ENCODE measurements at places on chromosomes 1 and 21.

DNA sequence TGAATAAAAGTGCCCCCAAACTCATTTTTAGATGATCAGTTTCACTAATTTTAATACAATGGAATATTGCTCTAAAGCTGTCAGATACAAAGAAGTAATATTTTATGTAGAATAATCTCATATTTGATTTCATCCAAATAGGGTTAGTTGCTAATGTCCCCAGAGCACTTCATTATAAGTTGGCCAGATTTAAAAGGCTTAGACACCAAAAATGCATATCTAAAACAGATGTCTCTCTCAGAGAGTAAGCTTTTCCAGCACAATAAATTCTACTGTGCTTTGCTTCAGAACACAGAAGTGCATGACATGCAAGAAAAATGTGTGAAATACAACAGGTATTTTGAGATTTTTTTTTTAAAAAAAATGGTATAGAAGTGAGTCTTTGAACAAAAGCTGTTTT is 194.2 kb downstream of the LRRIQ3 start:
- DNase-seq, result no peak

- DNase-seq, result no peak
Observed at GRCh38 chr21:32372755-32373154, 20.1 kb downstream of the URB1 start.

- DNase-seq, result no peak
Observed at GRCh38 chr1:176773038-176773437, 310.1 kb downstream of the PAPPA2 start.

DNA sequence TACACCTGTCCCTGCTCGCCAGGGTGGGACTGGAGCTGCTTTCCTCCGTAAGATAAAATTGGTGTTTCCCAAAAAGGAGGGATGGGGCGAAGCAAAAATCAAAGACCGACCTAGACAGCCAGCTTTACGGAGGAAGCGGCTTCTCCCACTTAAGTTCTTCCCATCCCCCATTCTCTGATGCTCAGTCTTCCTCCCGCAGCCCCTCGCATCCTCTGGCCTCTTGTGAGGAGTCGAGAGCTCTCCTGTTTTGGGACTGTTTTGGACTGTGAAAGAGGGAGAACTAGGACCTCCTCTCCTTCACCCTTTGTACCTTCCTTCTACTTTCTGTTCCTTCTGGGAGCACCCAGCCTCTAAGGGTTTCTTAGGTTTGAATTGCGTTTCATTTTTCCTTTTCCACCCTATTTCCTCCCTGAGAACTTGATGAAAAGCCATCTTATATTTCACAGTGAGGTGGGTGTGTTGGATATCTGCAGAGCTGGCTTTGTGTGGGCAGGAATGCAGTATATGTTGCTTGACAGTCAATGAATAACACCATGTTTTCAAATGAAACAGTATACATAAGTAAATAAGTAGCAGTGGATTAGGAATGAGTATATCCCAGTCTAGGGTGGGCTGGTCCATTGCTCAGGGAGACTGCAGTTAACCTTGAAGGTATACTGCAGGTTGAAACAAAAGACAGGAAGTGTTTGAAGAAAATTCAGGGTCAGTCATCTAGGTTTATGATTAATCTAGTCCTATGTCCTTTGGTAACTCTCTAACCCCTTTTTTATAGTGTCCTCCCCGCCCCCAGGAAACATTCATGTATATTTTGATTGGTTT is 848 bp downstream of the CTTNBP2NL start:
- DNase-seq, result no peak

DNA sequence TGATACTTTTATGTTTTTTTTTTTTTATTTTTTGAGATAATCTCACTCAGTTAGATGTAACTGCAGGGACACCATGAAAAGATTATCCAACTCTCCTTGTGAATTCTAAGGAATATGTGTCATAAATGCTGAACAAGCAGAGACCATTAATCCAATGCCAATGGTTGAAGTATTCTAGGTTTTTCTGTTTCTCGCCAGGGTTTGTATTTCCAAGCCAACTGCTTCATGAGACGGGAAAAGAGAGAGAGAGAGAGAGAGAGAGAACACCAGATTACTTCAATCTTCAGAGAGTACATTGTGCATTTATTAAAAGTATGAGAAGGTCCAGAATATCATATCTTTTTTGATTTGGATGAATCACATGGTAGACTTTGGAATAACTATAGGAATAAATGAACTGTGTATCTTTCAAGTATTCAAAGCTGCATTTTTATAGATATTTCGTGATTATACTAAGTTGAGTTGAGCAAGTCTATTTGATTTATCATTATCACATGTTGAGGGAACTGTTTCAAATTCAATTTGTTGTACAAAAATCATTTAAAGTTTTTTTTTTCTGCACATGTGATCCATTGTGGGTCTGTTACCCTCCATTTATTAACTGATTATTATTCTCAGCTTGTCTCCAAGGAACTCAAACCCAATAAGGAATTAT is 108.4 kb downstream of the PLA2G4A start:
- no peak for DNase-seq

DNA sequence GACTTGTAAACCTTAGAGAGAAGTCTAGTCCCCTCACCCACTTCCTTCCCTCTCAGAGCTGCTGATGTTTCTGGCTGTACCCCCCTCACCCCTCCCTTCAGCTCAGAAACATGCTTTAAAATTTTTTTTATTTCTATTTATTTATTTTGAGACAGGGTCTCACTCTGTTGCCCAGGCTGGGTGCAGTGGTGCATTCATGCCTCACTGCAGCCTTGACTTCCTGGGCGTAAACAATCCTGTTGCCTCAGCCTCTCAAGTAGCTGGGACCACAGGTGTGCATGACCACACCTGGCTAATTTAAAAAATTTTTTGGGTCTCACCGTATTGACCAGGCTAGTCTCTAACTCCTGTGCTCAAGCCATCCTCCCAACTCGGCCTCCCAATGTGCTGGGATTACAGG is 2.9 kb upstream of the WNT2B start:
- DNase-seq, result no peak

DNA sequence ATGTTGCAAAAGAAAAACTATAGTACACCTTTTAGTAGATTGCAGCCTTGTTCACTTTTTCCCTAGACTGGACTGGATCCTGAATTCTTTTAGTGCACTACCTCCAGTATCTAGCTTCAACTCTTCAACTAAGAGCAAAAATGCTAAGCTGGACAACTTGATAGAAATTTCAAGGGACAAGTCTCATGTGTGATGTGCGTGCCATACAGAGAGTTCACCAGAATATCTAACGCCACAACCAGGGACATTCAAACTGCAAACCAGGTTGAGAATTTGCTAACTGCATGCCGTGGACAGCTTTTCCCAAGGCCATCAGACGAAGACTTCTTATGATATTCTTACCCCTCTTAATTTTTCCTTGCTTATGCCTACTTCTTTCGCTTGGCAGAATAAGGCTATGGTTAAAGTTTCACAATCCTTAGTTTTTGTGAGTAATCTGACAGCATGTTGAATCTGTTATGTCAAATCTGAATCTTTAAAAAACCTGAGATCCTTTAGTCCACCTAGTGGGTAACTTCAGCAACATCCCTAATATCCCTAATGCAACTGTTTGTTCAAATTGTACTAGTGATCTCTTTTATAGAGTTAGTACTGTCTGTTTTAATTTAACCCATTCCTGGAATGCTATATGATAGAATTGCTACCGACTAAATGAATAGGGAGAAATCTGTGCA is 66.4 kb downstream of the DDAH1 start:
- no peak for DNase-seq

DNA sequence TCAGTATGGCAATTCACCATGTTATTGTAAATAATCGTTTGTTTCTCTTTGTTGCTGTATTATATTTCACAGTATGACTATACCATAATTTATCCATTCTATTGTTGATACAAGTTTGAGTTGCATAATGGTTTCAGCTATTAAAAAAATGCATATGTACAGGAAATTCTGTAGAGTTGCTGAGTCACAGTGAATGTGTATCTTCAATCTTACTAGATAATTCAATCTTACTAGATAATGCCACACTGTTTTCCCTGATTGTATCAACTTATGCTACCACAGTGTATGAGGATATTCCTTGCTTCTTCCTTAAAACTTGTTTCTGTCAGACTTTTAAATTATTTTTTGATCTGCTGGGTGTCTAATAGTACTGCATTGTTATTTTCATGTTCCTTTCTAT is 3.5 kb upstream of the COA6 start:
- no peak for DNase-seq

GRCh38 chr1:119542492-119542946 is 35.5 kb downstream of the HSD3B1 start:
- no peak for DNase-seq

GRCh38 chr1:173426057-173426456 is 51.1 kb upstream of the PRDX6 start:
- no peak for DNase-seq

DNA sequence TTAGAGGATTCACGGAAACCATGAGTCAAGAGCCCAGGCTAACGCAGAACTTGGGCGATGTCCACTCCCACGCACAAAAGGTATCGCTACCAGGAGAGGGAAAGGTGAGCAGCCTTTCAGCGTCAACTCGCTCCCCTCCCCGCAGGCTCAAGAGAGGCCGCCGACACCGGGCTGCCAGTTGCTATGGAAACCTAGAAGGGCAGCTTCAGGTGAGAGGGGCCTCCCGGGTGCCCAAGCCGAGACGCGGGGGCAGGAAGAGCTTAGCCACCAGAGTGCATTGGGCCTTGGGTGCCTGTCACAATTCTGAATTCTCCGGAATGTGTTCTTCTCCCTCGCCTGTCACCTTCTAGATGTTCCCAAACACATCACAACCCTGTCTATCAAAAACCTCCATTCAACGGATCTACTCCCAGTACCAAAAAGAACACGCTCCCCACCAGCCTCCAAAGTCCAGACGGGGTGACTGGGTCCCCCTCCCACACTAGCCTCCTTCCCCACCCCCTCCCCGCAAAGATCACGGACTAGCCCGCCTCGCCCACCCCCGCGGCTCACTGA is 694 bp downstream of the MEAF6 start:
- no peak for DNase-seq

GRCh38 chr1:87650306-87650705 is 321.6 kb downstream of the LMO4 start:
- DNase-seq, result no peak

Data from pulmonary artery endothelial cell (primary cell).